ENCODE measurements at places on chromosomes 13 and 19. TPM values are rescaled to one million over a fixed set of nuclear protein-coding genes. Genes with fewer than 3 reads are reported as not detected.
A peak's percentile ranks its signal among the peaks of the same experiment; 100 is the strongest.

DNA sequence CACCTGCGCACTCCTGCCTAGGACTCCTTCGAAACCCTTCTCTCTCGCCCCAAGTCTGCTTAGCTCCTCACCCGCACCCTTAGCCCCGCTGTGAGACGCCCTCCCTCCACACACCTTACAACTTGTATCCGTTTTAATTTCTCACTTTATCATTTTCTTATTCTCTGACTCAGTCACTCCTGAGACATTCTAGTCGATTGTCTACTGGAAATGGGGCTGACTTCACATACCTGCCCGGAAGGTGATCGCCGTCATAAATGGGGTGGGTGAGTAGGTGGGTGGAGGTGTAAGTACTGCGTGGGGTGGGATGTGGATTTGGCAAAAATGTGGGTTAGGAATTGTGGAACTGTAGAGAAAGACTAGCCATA lies 714 bp downstream of the NDFIP2 start:
- DNase-seq: no peak

DNA sequence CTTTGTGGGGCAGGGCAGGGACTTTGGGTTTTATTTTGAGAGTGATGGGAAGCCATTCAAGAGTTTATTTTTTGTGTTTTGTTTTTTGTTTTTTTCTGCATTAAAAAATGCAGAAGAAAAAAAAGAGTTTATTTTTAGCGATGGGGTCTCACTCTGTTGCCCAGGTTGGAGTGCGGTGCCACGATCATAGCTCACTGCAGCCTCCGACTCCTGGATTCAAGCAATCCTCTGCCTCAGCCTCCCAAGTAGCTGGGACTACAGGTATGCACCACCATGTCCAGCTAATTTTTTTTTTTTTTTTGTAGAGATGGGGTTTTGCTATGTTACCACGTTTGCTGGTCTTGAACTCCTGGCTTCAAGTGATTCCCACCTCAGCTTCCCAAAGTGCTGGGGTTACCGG lies 12.5 kb upstream of the CA11 start:
- DNase-seq: no peak

DNA sequence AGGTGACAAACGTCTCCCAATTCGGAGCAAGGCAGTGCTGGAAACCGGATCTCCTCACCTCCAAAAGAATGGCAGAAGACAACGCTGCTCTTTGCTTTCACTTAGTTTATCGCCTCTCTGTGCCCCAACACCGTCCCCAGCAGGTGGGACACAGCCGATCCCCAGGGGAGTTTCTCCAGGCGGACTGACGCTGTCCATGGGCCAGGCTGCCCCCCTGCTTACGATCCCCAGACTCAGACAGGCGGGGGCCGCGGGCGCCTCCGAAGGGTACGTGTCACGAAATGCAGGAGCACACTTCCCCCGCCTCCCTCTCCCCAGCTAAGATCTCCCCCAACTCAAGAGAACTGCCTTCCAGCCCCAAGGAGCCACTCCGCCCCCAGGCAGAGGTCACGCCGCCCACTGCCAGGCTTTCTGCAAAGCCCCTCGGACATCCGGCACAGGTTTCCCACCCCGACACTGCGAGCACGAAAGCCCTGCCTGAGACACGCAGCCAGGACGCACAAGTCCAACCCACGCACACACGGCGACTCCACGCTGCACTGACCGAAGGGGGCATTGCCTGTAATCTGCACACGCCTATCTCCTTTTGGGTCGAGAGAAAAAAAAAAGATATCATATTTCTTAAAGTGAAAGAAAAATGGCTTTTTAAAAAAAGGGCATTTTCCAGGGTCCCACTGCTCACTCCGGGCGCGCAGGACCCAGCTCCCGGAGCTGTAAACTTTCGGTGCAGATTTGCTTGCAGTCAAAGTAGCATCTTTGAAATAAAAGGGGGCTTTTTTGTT lies 2.0 kb downstream of the SPRY2 start:
- peak; percentile 30 for DNase-seq

- no peak for DNase-seq
Observed at GRCh38 chr19:8261347-8261746, 46.8 kb downstream of the CD320 start.

TMEM238 gene
- total RNA-seq: 19.8 TPM

USPL1 gene
- 25.8 TPM for total RNA-seq
